ENCODE measurements at places on chromosomes 6 and 20.

DNA sequence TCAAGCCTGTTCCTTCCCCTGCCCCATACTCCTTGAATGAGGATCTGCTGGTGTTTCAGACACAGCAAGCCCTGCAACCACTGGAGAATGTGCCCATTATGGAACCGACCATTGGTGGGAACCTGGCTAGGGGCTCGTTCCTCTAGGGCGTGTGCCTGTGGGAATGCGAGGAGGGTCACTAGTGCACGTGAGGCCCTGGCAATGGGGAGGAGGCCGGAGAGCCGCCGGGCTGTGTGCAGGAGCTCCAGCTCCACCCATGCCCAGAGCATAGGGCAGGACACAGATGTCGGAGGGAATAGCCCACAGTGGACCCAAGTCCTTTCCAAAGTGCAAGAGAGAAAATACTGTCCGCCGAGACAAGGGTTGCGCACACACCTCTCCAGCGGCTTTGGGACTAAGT, 99.3 kb downstream of the ERMARD start:
- no peak for DNase-seq

- no peak for DNase-seq
Measured at GRCh38 chr6:35454391-35455110, 2.4 kb downstream of the FANCE start.

GRCh38 chr6:137808836-137809315, 58.2 kb upstream of the TNFAIP3 start:
- DNase-seq: no peak

DNA sequence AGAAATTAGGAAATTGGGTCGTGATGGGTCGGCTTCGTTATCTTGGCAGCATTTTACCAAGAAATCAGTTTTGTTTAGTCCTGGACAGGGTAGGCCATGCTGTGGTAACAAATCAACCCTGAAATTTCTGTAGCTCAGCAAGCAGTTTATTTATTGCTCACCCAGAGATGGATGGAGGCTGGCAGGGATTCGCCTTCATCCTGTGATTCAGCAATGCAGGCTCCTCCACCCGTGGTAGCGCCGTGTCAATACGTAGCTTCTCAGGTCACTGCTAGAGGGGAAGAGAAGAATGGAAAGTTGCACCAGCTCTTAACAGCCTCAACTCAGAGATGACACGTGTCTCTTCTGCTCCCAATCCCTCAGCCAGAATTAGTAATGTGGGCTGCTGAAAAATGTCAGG, 157.0 kb upstream of the SGK1 start:
- DNase-seq: no peak

- DNase-seq: no peak
Measured at GRCh38 chr6:8276148-8276547, 159.2 kb downstream of the SLC35B3 start.

DNA sequence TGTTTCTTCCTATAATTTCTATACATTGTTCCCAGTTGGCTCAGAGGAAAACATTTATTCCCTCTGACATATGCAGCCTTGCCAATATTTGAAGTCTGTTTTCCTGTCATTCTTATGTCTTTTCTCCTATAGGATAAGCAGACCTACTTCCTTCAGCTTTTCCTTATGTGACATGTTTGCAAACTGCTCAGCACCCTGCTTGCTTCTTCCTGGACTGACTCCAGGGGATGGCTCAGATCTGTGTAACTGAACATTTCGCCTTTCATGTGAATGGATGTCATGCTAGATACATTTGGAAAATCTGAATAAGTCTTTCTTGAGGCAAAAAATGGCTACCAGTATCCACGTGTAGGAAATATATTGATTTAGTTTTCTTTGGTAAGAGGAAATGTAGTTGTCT, 113.2 kb downstream of the CARMIL1 start:
- no peak for DNase-seq

GRCh38 chr20:15643713-15644112, 929.5 kb downstream of the KIF16B start:
- peak; percentile 35 for DNase-seq

DNA sequence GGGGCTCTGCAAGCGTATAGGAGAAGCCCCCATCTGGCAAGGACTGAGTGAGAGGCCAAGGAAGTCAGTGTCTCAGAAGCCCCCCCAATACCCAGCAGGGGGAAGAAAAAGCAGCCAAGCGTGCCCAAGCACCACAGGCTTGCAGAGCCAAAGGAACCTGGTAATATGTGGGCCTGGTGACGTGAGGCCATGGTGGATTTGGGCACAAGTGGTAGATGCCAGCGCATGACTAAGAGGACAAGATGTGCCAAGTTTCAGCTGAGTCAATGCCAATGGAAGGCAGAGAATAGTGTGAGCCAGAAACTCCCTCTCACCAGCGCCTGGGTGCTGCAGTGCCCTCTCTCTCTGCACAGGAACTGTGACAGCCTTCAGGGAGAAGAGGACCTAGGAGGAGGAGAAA, 110.0 kb downstream of the QRSL1 start:
- peak; percentile 97 for DNase-seq

DNA sequence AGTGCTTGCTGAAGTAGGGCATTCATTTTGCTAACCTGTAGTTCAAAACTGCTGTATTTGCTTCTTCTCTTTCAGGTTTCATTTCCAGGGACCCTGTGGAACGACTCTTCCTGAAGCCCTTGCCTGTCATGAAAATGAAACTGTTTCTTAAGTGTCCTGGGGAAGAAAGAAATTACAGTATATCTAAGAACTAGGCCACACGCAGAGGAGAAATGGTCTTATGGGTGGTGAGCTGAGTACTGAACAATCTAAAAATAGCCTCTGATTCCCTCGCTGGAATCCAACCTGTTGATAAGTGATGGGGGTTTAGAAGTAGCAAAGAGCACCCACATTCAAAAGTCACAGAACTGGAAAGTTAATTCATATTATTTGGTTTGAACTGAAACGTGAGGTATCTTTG, 3.4 kb upstream of the NOL7 start:
- no peak for DNase-seq

- DNase-seq: peak; percentile 57
Measured at GRCh38 chr6:100573166-100573565, 108.4 kb upstream of the SIM1 start.

DNA sequence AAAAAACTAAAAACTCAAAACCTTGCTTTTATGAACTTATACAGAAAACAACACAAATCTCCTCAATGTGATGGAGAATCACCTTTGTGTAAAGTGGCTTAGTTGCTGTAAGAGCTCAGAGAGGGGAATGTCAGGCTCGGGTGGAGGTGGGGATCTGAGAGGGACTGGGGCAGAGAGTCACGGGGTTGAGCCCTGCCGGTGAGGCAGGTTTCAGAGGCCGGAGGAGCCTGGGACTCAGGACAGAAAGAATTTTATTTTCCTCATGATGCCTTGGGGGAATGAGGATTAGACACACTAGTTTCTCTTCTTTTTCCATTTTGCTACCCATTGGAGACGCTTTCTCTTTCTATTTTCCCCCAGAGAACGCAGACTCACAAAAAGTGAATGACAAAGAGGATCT, 252.3 kb upstream of the FOXQ1 start:
- DNase-seq: no peak

DNA sequence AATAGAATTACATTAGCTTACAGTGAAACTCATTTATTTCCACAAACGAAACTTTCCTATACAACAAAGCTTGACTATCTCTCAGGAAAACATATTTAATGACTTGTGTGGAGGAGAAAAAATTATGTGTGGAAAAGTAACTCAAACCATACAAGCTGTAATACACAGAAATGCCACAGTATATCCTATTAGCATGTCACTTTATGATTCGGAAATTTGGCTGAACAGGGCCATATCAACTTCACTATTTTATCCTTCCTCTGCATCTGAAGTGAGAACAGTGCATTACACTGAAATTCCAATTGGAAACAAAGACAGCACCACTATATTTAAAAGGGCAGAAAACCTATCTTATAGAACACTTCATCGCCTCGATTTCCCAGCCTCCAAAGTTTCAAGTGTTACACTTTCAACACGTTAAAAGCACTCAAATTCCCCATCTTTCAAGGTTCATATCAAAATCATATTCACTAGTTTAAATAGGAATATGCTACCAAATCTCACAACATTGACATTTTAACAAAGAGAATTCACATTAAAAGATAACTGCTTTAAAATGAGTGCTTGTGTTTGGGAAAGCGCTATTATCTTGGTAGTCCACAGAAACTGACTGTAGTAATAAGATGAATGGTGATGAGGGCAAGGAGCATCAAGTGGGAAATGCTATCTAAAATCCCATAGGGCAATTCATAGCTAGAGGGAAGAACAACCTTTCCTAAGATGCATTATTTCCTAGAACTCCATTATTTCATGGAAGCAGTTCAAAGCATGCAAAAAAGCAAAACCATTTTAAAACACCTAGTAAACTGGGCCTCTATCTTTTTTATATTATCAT, 1.8 kb downstream of the REV3L start:
- no peak for DNase-seq

DNA sequence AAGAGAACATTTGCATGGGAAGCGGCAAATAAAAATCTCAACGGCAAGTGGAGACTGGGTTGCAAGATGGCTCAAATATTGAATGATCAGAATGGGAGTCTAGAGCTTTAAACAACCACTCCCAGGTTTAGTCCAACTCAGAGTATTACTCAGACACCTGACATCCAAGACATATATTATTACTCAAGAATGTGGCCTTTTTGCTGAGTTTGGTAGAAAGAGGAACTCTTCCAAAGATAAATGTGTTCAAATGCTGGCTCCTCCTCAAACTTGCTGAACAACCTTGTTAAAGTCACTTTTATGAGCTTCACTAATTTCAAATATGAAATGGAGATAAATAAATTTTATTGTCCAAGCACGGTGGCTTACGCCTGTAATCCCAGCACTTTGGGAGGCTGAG, 77.8 kb downstream of the ESR1 start:
- no peak for DNase-seq

GRCh38 chr6:114762145-114762544, 419.3 kb upstream of the HS3ST5 start:
- no peak for DNase-seq

DNA sequence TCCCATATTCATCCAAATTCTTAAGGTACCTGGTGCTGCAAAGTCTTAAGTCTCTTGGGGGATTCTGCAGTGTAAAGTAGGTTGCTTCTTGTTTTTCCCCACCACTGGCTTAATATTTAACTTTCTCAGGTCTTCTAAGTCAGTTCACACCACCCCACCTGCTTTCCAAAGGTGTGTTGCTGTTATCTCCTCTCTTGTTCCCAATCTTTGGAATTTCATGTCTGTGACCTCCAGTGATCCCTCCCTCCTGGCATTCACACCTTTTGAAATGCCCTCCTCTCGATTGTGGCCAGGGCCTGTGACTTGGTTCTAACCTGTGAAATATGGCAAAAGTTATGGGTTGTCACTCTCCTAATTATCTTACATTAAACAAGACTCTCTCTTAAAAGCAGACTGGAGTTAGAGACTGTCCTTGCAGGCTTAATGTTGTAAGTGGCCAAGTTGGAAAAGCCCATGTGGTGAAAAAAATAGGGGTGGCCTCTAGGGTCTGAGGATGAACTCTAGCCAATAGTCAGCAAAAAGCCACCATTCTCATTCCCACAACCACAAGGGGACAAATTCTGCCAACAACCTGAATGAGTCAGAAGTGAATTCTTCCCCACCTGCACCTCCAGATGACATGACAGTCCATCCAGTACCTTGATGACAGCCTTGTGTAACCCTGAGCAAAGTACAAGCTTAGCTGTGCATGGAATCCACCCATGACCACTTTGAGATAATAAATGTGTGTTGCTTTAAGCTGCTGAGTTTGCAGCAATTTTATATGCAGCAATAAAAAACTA, 45.1 kb downstream of the ADGRF1 start:
- peak; percentile 76 for DNase-seq

DNA sequence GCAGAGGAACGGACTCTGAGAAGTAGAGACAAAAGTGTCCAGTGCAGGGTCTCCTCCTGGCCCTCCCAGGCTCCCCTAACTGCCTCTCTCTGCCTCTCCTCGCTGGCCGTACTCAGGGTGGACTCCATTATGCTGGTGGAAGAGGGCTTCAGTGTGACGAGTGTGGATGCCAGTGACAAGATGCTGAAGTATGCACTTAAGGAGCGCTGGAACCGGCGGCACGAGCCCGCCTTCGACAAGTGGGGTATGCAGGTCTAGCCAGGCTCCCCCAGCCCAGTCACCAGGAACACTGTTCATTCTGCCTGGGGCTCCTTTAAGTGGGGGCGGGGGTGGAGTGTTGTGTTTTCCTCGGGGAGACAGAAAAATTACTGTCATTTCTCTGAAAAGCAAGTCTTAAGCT, 1.5 kb downstream of the GNMT start:
- no peak for DNase-seq

- DNase-seq: no peak
Measured at GRCh38 chr20:3580412-3580811, 82.8 kb downstream of the GFRA4 start.

- DNase-seq: peak; percentile 55
Measured at GRCh38 chr20:21520702-21521595, 7.1 kb upstream of the NKX2-2 start.

DNA sequence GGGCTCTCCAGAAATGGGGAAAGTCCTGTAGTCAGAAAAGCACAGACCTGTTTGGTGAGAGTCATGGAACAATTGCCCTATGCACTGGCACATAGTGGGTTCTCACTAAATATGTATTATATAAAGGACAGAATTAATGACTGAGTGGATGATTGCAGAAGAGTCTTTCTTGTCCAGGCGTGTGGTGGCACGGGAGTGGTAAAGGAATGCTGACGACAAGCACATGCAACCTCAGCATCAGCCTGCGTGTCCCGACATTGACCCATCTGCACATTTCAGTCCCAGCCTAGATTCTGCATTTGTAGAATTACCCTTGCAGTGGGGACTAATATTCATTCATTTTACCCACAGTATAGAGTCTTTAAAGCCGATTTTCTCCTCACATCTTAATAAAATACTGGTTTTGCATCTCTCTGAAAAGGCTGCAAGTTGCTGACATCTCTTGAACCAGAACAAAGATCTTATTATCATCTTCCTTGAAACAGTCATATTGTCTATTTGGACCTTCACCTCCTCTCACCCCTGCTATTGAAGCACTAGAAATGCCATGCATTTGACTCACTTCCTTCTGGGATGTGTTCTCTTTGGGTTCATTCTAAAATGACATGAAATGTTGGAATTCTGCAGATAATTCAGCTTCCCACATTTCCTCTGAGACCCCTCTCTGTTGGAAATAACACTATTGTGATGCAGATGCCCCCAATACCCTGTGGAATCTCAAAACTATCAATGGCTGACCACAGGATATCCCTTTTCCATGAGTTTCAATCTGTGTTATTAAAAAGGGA, 883.6 kb upstream of the FLRT3 start:
- DNase-seq: peak; percentile 9

DNA sequence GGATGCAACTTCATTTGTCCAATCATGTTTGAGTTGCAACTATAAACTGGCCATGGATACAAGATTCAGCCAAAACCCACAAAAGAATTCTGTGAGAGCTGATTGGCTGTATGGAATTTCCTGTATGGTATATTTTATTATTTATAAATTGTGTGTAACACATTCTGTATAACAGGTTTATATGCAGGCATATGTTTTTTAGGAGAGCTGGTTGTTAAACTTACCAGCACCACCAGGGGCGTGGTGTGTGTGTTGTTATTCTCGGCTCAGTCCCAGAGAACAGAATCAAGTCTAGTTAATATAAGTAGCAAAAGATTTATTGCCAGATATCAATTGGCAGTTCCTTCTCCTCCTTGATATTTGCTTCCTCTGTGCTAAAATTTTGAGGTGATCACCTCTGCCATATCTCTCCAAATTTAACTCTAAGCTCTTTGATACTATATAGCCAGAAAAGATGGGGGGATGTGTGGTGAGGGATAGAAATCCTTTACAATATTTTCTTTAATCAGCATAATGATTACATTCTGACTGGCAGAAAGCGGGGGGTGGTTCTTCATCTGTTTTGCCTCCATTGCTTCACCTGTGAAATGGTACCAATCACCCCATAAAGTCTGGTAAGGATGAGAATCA, 22.9 kb downstream of the CNBD2 start:
- DNase-seq: peak; percentile 54

- DNase-seq: no peak
Measured at GRCh38 chr6:14269436-14269835, 151.9 kb downstream of the CD83 start.
